Caki2 (cell line): ENCODE measurements at places on chromosomes 4 and X. TPM values are rescaled to one million over a fixed set of nuclear protein-coding genes. Genes with fewer than 3 reads are reported as not detected.

GRCh38 chr4:153523164-153523796 lies 57.1 kb downstream of the TMEM131L start:
- DNase-seq: no peak

GRCh38 chrX:48709522-48710112 lies 13.1 kb downstream of the SUV39H1 start:
- no peak for DNase-seq

- DNase-seq: no peak
Measured at GRCh38 chrX:131735127-131735526, 191.3 kb downstream of the OR13H1 start.

GRCh38 chr4:125313497-125313896 lies 1.3 kb upstream of the FAT4 start:
- peak; percentile 78 for DNase-seq

DNA sequence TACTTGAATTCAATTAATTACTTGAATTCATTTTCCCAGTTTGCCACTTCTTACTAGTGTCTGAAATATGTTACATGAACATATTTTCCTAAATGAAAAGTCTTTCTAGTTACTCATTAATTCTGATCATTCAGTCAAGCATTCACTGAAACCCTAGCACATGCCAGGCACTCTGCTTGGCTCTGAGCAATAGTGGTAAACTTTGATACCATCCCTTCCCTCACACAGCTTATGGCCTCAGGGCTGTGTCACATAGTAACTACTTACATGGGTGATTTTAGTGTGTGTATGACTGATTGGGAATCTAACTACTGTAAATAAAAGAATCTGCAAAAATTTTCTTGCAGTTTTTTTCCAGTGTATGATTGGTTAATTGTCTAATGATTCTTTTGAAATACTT lies 32.7 kb downstream of the METAP1 start:
- peak; percentile 13 for DNase-seq

- no peak for DNase-seq
Measured at GRCh38 chr4:25424539-25425228, 47.6 kb downstream of the ANAPC4 start.

- no peak for DNase-seq
Measured at GRCh38 chr4:102687982-102688433, 72.8 kb downstream of the MANBA start.

GRCh38 chrX:115311601-115312001 lies 22.1 kb downstream of the LUZP4 start:
- DNase-seq: no peak

DNA sequence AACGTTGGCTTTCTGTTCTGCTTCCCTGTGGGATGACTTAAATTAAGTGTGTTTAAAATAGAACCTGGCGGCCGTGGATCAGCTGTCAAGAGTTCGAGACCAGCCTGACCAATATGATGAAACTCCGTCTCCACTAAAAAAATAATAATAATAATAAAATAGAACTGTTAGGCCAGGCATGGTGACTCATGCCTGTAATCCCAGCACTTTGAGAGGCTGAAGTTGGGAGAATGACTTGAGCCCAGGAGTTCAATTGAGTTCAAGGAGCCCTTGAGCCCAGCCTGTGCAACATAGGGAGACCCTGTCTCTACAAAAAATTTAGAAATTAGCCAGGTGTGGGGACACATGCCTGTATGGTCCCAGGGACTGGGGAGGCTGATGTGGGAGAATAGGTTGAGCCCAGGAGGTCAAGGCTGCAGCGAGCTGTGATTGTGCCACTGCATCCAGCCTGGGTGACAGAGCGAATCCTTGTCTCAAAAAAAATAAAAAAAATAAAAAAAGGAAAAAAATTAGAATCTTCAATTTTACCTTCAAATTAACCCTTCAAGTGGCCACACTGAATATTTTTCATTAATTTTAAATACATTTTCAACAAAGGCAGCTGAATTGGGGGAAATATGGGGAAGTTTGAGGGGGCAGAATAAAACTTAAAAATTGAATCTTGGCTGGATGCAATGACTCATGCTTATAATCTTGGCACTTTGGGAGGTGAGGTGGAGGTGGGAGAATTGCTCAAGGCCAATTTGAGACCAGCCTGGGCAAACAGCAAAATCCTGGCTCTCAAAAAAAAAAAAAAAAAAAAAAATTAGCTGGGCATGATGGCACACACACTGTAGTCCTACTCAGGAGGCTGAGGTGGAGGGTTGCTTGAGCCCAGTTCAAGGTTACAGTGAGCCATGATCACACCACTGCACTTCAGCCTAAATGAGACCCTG lies 31.8 kb upstream of the HSD17B13 start:
- no peak for DNase-seq

GRCh38 chr4:141402712-141403111 lies 182.0 kb downstream of the ZNF330 start:
- no peak for DNase-seq

DNA sequence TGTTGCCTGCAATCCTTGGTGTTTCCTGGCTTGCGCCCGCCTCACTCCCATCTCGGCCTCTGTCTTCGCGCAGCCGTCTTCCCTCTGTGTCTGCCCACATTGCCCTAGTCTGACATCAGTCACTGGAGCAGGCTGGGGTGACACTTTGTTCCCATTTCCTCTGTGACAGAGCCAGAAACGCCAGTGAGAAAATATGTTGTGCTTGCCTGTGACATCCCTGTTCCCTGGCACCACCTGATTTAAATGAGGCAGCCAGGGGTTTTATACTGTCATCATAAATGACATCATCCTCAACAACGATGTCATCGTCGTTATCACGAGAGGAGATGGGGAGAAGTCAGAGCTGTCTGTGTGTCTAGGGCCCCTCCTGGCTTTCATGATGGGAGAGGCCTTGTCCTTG lies 29.1 kb downstream of the ZNF185 start:
- DNase-seq: no peak

DNA sequence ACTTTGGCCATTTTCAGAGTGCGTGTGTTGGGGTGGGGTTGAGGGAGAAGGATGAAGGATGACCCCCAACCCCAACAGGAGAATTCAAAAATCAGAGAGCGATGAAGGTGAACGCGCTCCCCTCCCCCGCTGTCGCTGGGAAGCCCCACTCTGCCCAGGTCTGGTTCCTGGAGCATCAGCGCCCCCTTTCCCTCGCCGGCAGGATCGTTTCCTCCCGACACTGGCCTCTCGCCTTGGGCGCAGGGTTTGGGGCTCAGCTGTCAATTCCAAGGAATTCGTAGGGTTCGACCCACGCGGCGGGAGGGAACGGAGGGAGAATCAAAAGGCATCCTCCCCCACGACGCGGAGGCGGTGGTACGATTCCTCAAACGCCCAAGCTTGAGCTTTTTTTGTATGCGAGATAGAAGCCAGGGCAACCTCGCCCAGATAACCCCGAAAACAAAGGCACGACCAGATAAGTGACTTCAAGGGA lies 1.0 kb upstream of the PDGFRA start:
- no peak for DNase-seq

DNA sequence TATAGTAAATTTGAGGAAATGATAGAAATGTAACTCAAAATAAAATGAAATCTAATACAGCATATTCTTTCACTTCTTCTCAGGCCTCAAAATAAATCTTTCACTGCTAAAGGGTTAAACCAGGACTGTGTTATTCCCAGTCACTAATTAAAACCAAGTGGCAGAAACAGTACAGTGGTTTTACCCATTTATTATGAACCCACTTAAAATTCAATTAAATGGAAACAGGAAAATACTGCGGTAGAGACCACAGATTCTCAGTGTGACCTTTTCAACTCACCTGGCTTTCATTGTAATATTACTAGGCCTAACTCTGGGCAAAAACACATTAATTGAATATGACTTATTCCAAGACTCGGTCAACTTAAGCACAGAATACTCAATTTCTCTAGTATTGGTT lies 176.5 kb upstream of the DKK2 start:
- no peak for DNase-seq

GRCh38 chr4:128528793-128529553 lies 241.4 kb upstream of the PGRMC2 start:
- DNase-seq: peak; percentile 89

DNA sequence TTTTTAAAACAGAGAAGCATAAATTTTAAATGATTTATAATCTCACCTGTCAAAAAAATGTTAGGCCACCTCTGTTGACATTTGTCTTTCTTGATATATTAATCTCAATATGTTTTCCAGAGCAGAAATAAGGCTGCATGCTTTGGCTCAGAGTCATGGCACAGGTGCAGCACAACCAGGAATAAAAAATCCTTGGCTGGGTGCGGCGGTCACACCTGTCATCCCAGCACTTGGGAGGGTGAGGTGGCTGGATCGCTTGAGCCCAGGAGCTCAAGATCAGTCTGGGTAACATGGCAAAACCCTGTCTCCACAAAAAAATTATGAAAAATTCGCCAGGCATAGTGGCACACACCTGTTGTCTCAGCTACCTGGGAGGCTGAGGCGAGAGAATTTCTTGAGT lies 18.1 kb downstream of the CPLX1 start:
- DNase-seq: no peak

GRCh38 chrX:136828830-136829229 lies 48.1 kb upstream of the ARHGEF6 start:
- no peak for DNase-seq

- no peak for DNase-seq
Measured at GRCh38 chrX:37816766-37817165, 30.6 kb downstream of the DYNLT3 start.

GRCh38 chr4:169899295-169899694 lies 126.9 kb downstream of the MFAP3L start:
- no peak for DNase-seq

DNA sequence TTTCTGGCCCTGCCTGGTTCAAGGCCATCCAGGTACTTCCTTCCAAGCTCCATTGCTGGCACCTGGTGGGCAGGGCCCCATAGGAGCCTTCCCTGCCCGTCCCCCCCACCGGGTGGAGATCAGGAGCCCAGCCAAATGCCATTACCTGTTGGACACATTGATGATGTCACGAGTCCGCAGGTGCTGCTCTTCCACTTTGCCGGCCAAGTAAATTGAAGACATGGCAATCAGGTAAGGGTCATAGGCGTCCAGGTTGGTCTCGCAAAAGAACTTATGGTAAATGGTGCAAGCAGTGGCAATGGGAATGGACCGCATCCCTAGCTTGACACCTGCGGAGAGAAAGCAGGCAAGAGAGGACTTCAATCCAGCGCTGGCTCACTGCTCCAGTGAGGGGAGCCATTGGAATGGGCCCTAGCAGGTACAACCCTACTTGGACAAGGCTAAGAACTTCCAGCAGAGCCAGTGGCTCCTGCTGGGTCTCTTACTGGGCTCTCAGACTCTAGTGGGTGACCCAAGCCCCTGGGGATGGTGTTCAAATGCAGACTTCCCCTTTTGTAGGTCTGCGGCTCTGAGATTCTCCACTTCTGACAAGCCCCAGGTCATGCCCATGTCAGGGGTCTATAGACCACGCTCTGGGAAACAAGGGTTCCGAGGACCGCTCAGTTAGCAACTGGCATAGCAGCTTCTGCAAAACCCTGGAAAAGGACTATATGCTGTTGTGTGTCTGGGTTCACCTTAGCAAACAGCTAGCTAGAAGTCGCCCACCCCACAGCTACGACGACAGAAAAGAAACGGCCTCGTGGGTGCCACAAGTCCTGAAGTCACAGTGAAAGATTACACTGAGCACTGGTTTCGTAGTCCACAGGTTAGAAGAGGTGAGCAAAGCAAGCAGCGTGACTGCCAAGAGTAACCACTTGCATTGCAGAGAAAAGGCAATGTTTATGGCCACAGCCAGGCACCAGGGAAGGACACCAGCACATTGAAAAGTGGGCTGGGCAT lies 2.8 kb downstream of the CCNQ start:
- DNase-seq: no peak

- no peak for DNase-seq
Measured at GRCh38 chr4:151968643-151969042, 207.8 kb upstream of the GATB start.

DNA sequence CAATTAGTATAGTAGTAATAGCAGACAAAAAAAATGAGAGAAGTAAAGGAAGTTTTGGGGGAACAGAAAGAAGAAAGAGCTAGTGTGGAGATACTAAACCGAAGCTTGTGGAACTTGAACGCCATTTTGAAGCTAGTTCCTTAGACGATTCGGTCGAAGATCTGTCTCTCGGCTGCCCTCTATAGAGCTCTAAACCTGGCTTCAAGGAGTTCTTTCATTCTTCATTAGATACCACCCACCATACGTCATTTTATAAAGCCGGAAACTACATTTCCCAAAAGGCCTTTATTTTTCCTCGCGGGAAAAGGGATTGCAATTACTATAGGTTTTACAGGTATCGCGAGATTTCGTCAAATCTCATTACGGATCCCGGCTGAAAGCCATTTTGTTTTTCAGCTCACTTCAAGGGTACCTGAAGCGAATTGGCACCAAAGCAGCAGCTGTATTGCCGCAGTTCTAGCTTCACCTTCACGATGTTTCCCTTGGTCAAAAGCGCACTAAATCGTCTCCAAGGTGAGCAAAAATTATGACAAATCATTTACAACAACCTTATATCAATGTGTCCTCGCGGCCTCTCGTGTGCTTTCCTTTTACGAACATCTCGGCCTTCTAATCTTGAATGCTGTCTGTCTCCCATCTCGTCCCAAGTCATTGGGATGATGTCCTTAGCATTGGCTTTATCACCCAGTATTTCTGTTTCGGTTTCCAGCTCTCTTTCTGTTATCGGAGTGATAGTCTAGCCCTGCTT lies at the start of gene COX7B:
Gene COX7B (plus strand): TSS at position 388 of the 748 bp plus-strand sequence. CDS start 86 bp downstream, at position 474.
- peak; percentile 95 for DNase-seq

GRCh38 chr4:72325215-72325614 lies 243.8 kb downstream of the ADAMTS3 start:
- DNase-seq: no peak

- DNase-seq: no peak
Measured at GRCh38 chr4:98444371-98444770, 183.2 kb downstream of the RAP1GDS1 start.

GRCh38 chr4:110275871-110276270 lies 77.5 kb upstream of the ELOVL6 start:
- no peak for DNase-seq

DNA sequence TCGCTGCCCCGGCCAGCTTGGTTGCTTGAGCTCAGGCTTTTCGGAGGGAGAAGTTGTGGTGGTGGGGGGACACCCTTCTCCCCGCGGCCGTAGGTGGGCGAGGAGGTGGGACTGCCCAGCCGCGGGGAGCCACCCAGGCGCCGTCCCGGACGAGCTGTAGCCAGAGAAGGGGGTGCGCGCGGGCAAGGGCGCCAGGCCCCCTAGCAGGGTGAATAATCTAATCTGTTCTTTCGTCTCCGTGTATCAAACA lies 3.1 kb downstream of the MID1IP1 start:
- no peak for DNase-seq

- DNase-seq: no peak
Measured at GRCh38 chr4:26476545-26476944, 13.7 kb downstream of the CCKAR start.

GRCh38 chr4:159290321-159291030 lies 187.6 kb downstream of the RAPGEF2 start:
- no peak for DNase-seq

- DNase-seq: no peak
Measured at GRCh38 chr4:137968956-137969678, 273.0 kb downstream of the SLC7A11 start.

GRCh38 chrX:44474410-44474809 lies 68.2 kb downstream of the FUNDC1 start:
- no peak for DNase-seq

The TCEAL6 gene
- total RNA-seq: not detected in 2 replicates

The CYBB gene
- 0.03 TPM in 1 of 2 replicates, not detected in the other for total RNA-seq

The PDE6B gene
- total RNA-seq: 7.2 and 9.4 TPM in 2 replicates

The CT45A2 gene
- total RNA-seq: not detected in 2 replicates

The LPAR4 gene
- not detected in 2 replicates for total RNA-seq

The IL1RAPL1 gene
- 0.17 and 1.6 TPM in 2 replicates for total RNA-seq

The ITM2A gene
- not detected in 2 replicates for total RNA-seq

The AGTR2 gene
- not detected in 2 replicates for total RNA-seq
